Right ventricle myocardium superior (tissue), 1 donor: ENCODE measurements at places on chromosomes 13 and 19.

GRCh38 chr19:512547-513365 lies 5.5 kb downstream of the TPGS1 start:
- no peak for DNase-seq

DNA sequence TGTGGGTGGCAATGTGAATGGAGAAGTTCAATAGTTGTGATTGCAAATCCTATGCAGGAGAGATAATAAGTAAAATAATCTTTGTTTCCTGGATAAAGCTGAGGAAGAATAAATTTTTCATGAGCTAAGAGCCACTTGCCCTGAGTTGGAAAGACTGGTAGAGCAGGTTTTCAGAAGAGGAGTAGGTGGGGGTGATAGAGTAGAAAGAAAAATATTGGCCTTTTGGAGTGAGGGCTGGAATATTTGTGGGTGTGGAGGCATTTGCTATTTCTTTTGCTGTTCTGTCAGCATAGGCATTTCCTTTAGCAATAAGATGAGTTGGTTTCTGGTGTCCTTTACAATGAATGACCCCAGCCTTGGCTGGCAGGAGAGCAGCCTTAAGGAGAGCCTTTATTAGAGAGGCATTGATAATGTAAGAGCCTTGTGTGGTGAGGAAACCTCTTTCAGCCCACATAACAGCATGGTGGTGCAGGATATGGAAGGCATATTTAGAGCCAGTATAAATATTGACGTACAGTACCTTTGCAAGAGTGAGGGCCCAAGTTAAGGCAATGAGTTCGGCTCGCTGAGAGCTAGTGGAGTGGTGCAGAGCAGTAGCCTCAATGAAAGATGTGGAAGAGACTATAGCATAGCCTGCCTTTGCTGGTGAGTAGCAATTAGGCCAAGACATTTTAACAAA lies 11.6 kb upstream of the ZNF431 start:
- no peak for DNase-seq

- DNase-seq, result no peak
These were observed 4.1 kb downstream of the TLE2 start for GRCh38 chr19:3024870-3025548.

DNA sequence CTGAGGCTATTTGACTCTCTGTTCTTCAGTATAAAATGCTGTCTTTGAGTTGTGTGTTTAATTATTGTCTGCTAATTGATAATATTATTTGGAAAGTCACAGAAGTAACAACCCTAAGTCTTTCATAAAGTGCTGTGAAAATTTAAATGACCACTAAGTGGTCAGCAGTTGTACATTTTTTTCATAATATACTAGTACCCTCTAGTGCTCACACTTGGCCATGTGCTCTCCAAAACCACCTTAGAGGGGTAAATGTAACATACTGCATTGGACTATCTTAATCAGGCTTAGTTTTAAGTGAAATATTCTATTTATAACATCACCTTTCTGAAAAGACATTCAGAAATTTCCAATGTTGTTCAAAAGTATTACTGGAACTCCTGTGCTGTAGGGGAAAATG lies 745.3 kb downstream of the GPC5 start:
- DNase-seq, result no peak

DNA sequence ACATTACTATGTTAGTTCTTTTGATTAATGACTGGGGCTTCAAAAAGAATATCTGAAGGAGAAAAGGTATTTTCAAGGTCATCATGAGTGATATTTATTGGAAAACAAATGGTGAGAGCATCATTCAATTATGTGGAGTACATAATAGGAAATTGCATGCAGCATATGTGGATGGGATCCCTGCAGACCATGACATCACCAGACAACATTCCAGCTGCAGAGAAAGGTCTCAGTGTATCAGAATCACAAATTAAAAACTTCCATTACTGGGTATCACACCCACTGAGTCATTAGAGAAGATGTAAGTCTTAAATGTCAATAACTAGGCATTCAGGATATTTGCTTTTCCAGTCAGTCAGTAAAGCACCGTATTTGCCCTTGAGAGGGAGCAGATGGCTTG lies 574.4 kb upstream of the SLC10A2 start:
- no peak for DNase-seq

DNA sequence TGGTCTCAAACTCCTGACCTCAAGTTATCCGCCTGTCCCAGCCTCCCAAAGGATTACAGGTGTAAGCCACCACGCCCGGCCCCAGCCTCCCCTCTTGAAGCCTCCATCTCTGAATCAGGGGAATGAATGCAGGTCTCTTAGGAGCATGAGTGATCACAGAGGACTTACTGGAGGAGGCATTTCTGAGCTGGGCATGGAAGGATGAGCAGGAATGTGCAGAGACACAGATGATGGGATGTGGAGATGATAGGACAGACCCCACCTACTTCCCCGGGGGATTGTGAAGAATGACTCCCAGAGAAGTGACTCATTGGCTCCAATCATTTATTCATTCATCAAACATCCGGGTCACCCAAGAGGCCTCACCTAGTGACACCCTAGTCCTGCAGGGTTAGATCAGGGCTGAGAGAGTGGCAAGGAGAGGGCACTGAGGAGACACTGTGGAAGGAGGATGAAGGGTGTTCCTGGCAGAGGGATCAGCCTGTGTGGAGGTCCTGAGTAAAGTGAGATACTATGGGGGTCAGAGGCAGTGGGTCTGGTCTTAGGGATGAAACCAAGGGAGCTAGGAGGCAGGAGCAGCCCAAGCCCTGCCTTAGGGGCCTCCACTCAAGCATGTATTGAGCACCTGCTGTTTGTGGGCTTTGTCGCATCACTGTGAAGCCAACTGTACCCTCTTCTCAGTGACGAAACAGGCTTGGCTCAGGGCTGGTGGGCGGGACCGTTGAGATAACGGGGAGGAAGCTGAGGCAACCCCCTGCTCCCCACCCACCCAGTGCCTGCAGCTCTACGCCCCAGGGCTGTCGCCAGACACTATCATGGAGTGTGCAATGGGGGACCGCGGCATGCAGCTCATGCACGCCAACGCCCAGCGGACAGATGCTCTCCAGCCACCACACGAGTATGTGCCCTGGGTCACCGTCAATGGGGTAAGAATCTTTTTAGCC lies 3.0 kb downstream of the IFI30 start:
- no peak for DNase-seq

GRCh38 chr19:31347354-31347753 lies 1.9 kb downstream of the TSHZ3 start:
- no peak for DNase-seq

GRCh38 chr19:17752865-17753639 lies 1.8 kb downstream of the FCHO1 start:
- DNase-seq, result no peak

GRCh38 chr19:44767295-44768180 lies 10.2 kb upstream of the CBLC start:
- DNase-seq, result no peak
